Suprapubic skin (tissue), 4 donors: ENCODE measurements at places on chromosomes 1 and 21. TPM values are rescaled to one million over a fixed set of nuclear protein-coding genes. Genes with fewer than 3 reads are reported as not detected.

CDK18 gene
- total RNA-seq = 6.1 TPM

KRTAP11-1 gene
- total RNA-seq = 36.0 TPM

DNA sequence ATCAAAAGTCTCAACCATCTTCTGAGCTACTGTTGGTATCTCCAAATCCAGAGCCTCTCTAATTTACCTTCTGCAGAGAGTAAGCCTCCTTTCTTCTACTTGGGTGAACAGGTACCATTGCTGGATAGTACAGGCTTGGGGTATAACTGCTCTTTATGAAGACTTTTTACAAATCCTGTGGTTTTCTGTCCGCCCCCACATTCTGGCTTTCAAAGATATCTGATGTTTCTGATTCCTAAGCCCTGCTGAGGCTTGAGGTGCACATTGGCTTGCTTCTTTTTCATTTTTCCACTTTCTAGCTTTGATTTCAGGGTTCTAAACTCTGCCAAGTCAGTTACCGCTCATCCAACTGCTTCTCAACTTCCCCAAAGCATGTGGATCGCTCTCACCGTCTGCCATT lies 37.1 kb downstream of the TENT5C start:
- DNase-seq = peak; percentile 24

DNA sequence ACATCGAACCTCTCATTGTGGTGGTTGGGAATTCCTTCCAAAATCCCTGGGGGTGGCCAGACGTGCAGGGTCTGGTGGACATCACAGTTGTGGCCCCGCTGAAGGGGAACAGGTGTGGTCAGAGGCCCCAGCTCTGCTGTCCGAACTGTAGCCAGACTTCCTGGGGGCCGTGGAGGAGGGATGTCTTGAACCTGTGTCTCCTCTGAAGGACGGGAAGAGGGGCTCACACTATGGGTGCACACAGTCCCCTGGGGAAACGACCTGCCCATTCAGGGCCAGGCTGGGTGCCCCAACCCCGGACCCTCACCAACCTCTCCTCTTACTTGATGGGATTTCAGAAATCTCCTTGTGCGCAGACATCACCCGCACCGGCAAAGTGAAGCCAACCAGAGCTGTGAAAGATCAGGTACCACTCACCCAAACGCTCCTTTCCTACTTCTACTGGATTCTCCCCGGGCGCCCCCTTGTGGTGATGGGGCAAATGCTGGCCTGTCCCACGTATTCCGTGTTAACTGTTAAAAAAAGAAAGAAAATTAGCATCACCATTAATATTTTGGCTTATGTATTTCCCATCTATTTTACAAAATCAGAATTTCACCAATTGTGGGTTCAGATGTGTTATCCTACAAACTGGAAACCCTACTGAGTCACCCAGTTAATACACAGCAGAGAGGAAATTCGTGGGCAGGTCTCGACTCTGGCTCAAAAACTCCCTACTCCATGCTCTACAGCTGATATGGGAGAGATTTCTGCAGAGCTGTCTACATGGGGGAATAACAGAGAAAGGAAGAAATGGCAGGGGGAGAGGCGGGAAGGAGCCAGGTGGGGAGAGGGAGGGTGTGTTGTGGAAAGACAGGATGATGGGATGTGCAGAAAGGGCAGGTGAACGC lies 28.1 kb downstream of the PADI4 start:
- DNase-seq = no peak
